ENCODE measurements at places on chromosomes 5 and 9.
A peak's percentile ranks its signal among the peaks of the same experiment; 100 is the strongest.

DNA sequence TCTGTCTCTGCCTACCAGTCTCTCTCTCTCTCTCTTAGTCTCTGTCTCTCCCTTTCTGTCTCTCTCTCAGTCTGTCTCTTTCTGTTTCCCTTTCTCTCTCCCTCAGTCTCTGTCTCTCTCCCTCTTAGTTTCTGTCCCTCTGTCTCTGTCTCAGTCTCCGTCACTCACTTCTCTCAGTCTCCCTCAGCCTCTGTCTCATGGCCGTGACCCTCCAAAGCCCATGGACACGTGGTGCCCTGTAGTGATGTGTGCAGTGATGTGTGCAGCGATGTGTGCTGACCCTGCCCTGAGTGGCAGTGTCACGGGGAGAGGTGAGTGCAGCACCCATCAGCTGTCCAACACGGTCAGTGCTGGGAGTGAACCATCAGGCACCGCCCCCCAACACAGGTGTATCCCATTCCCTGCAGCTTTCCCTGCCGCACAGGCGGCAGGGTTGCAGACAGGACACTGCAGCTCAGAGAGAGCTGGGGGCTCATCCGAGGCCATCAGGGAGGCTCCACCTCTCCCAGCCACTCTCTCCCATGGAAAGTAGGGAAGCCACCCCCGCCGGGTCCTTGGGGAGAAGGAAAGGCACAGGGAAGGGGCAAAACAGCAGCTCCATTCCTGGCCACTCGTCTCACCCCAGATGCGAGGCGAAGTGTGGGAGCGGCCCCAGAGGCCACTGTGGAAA is 794 bp upstream of the LRRC14B start:
- DNase-seq: no peak

DNA sequence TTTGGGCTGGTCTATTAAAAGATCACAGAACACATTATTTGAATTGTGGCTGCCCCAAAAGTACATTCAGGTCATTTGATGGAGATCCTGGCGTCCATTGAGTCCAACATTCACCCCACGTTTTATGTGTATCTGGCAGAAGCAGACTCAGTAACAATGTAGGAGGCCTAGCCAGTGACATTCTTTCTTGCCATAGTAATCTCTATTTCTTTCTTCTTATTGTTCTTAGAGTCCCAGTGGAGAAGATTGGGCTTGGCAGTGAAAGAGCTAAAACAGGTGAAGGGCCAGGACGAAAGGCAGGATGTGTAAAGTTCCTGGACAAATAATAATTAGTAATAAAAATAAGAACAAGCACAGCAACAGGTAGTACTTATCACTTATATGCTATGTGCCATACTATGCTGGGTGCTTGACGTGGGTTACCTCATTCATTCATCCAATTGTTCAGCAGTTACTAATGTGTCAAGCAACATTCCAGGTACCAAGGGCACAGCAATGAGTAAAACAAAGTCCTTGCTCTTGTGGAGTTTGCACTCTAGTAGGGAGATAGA is 12.6 kb upstream of the ANKH start:
- DNase-seq: no peak

- no peak for DNase-seq
Measured at GRCh38 chr5:32421075-32421474, 23.5 kb downstream of the ZFR start.

DNA sequence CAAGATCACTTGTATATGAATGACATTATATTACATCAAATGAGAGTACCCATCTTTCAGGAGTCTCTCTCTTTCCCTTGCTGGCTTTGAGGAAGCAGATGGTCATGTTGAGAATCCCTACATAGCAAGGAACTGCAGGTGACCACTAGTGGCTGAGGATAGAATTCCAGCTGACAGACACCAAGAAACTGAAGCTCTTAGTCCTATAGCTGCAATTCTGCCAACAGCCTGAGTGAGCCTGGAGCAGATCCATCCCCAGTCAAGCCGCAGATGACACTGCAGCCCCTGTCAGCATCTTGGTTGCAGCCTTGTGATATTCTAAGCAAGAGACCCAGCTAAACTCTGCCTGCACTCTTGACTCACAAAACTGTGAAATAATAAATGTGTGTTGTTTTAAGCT is 531.5 kb downstream of the CSNK1G3 start:
- DNase-seq: no peak

- no peak for DNase-seq
Measured at GRCh38 chr5:119954106-119954505, 324.7 kb downstream of the FAM170A start.

DNA sequence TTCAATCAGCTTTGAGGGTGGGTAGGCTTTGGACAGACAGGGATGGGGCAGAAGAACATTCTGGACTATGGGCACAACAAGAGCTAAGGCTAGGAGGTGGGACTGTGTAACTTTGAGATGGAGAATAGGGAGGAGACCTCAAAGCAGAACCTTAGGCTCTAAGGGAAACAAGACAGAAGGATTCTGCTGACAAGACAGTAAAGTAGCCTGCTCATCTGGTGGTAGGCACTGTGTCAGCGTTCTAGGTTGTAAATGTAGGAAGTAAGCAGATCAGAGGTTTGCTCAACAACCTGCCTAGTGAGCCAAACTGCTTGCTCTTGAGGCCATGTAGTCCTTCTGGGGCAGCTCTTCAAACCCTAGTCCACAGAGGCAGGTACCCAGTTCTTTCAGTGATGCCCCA is 15.0 kb upstream of the IL12B start:
- DNase-seq: no peak

DNA sequence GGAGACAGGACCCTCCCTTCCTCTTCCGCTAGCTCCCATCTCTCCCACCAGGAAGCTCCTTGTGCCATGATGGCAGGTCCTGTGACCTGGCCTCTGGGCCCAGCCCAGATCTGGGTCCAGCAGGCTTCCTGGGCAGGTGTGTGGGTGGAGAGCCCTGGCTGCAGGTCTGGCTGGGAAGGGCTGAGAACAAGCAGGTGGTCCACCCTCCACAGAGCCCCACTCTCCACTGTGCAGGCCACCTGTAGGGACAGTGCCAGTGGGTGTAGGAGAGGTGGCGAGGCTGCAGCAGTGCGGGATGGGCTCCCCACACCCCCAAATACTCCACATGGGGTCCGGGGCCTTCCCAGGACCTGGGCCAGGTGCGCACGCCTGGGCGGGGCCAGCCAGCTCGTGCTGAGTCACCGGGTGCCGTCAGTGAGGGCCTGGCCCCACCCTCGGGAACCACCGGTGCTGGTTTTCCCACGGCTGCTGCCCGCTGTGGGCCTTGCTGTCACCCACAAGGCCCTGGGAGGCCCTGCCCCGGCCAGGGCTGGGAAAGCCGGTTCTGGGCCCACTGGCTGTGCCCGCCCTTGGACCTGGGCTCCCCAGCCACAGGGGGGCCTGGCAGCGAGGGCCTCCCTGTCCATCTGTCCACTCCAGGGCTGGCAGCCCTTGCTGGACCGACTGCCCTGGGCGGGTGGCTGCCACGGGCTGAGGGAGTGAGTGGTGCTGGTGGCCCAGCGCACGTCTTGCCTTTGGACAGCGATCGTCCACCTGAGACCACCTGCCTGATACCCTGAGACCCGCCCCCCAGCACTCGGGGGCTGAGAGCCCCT is 9.3 kb upstream of the NRARP start:
- peak; percentile 35 for DNase-seq

- no peak for DNase-seq
Measured at GRCh38 chr9:132912131-132912530, 32.3 kb downstream of the TSC1 start.

GRCh38 chr9:119009249-119009648 is 360.0 kb downstream of the BRINP1 start:
- DNase-seq: no peak

DNA sequence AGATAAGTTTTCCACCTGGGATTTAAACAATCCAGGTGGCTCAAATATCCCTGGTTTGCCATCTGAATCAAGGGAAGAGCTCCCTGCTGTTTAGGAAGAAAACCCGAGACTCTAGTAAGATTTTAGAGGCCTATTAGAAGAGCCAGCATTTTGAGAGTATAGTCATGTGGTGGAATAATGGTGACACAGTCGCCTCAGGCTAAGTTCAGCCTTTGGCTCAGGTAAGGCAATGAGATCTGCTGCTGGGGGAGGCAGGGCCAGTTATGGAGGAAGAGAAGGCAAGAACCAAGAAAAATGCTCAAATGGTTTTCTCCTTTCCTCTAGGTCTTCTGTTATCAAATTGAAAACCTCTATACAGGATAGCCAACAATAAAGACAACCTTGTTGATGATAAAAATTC is 16.2 kb downstream of the RAD1 start:
- DNase-seq: no peak

GRCh38 chr9:81694541-81694940 is 5.2 kb upstream of the TLE1 start:
- DNase-seq: no peak

GRCh38 chr5:38013107-38013506 is 173.3 kb upstream of the GDNF start:
- DNase-seq: no peak

DNA sequence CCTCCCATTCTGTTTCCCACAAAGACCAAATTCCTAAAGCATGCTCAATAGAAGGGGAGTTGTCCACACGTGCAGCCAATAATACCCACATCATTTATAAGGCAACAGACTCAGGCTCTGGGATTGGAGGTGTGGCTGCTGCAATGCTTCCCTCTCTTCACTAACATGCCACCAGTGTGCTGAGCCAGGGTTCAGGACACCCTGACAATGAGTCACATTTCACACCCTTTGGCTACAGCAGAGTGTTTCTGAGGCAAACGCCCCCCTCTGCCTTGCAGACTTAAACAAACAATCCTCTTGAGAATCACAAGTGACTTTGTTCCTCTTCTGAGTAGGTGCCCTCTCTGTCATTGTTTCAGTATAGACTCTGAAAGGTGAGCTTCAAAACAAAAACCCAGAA is 189.3 kb upstream of the TLE4 start:
- DNase-seq: no peak

DNA sequence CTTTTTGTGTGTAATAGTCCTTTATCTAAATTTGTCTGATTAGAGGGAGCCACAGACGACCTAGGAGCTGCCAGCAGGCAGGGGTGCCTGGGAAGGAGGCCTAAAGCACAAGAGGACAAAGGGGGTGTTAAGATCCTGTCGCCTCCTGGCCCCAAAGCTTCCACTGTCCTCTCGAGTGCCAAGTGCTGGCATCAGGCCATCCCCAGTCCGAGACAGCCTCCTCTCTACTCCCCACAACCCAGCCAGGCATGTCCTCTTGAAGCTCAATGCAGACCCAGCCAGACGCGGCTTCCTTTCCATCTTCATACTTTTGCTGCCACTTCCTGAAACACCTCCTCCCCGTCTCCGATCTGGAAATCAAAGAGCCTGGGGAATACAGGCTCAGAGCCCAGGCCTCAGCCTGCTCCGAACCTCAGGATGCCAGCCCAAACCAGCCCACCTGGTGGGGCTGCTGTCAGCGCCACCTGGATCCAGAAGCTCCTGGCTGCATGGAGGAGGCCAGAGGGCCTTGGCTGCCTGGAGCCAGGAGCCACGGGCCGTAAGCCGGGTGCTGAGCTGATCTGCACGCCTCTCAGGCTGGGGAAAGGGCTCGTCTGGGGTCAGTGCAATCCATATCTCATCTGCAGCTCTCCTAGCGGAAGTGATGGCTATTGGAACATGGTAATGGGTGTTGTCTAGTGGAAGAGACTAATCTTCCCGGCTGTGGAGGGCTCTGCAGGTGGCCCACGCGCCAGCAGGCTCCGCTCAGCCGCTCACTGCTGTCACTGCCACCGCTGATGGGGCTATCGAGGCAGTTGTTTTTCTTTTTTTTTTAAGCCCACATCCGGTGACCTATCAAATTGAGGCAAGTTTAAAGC is 60.2 kb upstream of the FUBP3 start:
- no peak for DNase-seq

DNA sequence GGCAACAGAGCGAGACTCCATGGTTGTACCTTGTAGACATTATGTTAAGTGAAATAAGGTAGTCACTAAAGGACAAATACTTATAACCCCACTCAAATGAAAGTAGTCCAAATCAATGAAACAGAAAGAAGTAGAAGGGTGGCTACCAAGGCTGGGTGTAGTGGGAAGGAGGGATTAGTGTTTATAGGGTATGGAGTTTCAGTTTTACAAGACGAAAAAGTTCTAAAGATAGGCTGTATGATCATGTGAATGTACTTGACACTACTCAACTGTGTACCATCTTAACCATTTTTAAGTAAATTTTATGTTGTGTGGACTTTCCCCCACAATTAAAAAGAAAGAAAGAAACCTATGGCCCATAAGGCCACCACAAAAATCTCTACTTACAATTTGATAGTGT is 32.2 kb downstream of the ALDH7A1 start:
- no peak for DNase-seq

DNA sequence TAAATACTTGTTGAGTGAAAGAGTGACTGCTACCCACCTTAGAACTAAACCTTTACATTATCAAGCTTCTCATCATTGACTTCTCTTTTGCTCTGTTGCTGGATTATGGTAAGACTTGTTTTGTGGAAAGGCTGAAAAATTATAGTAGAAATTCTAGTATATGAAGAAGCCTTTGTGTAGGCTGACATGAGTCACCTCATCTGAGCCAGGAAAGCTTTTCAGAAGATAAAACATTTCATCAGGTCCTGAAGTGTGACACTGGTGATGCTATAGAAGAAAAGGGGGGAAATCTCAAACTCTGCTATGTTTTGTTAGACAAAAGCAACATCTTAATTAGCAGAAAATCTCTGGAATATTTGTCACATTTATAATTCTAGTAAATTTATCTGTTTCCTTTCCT is 18.4 kb upstream of the SLC44A1 start:
- no peak for DNase-seq

DNA sequence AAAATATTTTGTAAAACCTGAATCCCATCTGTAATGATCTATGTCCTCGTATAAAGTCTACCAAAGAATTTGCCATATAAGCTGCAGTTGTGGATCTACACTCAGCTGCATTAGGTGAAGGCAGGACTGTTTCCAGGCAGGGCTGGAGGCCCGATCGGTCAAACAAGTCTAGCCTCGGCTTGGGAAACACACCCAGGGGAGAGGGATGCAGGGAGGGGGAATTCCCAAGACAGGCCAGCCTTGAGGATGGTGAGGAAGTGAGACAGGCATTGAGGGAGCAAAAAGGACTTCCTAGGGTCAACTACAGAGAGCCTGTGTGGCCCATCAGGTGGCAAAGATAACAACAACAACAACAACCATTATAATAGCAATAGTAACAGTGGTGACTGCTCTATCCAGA is 174.1 kb upstream of the FSTL4 start:
- DNase-seq: no peak

- peak; percentile 6 for DNase-seq
Measured at GRCh38 chr9:33374190-33374589, 28.2 kb downstream of the AQP7 start.

- DNase-seq: no peak
Measured at GRCh38 chr5:98320343-98320742, 453.1 kb upstream of the RGMB start.

GRCh38 chr5:27479859-27480258 is 441.5 kb upstream of the CDH9 start:
- no peak for DNase-seq

DNA sequence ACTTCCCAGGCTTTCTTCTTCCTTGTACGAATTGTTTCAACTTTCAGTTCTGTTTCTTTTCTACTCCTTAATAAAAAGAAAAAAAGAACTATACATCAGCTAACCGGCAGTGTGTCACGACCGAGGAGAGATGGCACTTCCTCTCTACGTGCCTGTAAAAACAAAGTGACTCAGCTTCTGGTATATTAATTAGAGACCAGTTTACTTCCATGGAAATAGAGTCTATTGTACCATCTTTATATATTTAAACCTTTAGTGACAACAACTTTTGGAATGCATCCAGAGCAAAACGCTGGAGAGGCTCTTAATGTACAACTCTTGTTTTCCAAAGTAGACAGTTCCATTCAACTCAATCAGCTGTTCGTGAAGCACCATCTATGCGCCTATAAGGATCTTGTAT is 94.5 kb upstream of the LIFR start:
- DNase-seq: no peak
